ENCODE measurements at places on chromosomes 7 and 10.
A peak's percentile ranks its signal among the peaks of the same experiment; 100 is the strongest.

DNA sequence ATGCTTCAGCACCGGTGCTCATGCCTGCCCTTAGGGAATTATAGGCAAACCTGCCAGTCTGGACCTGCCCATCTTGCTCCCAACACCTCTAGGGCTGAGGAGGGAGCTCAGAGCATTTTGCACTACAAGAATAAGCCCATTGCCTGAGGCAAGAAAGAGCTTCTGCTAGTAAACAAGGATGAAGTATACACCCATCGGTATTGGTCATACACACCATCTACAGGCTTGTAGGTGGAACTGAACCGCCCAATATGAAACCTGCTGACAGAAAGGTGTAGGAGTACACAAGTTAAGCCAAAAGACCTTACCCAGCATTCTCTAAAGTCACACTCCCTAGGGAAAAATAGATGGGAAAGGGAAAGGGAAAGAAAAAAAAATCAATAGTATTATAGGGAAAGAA, 957.0 kb upstream of the LRRTM3 start:
- no peak for DNase-seq

DNA sequence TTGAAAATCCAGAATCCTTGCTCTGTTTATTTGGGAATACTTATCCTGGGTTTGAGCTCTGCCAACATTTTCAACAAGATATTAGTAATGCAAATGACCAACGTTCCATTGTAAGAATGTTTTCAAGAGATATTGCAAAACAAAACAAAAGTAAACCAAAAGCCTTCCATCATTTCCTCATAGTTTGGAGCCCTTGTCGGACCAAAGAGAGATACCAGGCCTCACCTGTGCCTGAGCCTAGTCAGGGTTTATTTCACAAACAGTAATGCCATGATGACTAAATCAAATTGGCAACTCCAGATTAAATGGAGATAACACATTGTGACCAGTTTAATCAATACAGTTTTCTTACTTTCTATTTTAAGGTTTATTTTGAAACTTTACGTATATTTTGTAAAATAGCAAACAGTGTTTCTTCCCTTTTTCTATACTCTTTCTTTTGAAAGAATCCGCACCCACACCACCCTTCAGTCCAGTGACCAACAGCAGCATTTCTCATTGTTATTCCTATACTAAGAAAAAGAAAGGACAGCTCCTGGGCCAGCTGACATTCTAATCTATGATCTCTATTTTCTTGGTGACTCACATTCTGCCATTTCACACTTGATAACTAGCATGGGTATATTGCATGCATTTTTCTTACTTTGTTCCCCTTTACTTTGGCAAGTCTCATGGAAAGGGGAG, 168.5 kb upstream of the MEOX2 start:
- DNase-seq: no peak

DNA sequence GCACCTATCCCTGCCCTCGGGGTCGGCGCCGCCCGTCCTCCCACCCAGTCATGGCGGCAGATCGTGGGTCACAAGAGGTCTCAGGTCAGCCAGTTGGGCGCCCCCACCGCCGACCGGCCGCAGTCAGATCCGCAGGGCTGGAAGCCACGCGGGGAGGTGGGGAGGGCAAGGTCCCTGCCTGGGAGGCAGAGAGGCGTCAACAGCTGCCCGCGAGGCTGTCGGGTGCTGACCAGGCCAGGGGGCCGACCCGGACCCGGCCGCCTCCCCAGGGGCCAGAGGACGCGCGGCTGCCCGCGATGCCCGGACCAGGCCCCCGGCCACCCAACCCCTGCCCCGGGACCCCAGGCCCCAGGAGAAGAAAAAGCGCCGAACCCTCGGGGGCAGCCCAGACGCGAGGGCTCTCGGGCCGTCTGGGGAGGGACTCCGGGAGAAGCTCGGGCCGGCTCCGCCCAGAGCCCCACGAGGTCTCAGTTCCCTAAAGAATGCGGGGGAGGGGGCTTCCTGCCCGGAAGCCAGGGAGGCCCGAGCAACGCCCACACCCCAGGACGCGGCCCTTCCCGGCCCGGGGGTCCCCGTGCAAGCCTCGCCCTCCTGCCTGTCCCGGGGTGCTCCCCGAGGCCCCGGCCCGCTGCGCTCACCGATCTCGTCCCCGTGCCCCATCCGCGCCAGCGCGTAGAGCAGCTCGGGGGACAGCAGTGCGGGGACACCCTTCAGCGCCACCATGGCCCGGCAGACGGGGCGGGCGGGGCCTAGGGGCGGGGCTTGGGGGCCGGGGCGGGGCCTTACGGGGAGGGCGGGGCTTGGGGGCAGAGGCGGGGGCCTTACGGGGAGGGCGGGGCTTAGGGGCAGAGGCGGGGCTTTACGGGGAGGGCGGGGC, at the start of gene FUOM:
TSS of gene FUOM (minus strand) at position 735 of the 877 bp plus-strand sequence. CDS start at position 723, 12 bp downstream.
- DNase-seq: no peak

DNA sequence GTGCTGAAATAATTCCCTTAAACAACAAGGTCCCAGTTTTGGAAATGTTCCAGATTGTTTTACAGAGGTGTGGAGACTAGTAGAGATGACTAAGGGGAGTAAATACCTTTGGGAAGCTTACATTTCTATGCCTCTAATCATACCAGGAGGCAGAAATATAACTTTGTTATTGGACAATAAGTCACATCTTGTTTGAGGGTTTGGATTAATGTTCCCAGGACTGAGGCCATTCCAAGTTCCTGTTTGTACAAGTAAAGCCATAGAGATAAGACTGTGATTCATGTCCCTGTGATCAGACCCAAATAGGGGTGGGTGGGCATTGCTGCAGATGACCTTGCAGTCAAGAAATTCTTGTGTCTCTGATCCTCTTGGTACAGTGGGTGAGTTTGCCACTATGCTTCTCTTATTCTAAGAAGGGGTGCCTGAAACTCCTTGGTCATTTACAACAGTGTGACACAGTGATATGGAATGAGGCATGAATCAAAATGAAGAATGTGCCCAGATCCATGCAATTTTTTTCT, 508.3 kb downstream of the SORCS3 start:
- peak; percentile 23 for DNase-seq

GRCh38 chr7:27873981-27874957, 134.3 kb downstream of the TAX1BP1 start:
- peak; percentile 85 for DNase-seq

DNA sequence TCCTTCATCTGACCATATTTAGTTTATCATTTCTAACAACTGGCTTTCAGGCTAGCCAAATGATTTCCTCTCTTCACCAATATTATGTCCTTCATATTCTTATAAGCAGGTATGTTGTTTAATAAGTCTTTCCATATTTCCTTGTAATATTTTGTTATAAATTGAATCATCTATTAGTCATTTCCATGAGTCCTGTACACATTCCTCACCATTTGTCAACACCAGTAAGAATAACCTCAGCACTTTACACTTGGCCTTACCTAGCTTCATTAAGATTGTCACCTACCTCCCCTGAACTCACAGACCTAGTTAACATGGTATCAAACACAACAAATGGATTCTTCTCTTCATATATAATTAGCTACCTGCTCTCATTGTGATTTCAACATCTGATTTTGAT, 282.3 kb downstream of the SEMA3D start:
- no peak for DNase-seq

GRCh38 chr7:42120191-42120590, 116.8 kb downstream of the GLI3 start:
- no peak for DNase-seq

DNA sequence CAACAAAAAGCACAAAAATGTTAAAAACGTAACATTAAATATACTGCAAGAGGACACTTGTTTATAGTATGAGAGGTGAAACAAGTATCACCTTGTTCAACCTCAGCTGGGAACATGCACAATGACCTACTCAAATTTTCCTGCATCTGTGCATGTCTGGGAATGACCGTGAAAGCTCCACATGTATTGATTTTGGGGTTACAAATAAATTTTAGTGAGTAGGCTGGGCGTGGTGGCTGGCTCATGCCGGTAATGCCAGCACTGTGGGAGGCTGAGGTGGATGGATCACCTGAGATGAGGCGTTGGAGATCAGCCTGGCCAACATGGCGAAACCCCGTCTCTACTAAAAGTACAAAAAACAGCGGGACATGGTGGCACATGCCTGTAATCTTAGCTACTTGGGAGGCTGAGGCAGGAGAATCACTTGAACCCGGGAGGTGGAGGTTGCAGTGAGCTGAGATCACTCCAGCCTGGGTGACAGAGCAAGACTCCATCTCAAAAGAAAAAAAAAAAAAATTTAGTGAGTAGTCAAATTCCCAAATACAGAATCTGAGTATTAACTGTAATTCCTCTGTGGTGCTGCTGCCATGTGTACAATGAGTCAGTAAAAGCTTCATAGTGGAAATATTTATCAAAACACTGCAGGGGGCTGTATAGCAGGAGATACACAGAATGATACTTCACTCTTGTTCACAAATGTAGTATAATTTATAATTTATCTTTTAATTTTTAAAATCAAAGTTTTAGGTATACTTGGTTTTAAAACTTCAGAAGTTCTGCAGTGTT, 41.1 kb downstream of the SUGCT start:
- no peak for DNase-seq

DNA sequence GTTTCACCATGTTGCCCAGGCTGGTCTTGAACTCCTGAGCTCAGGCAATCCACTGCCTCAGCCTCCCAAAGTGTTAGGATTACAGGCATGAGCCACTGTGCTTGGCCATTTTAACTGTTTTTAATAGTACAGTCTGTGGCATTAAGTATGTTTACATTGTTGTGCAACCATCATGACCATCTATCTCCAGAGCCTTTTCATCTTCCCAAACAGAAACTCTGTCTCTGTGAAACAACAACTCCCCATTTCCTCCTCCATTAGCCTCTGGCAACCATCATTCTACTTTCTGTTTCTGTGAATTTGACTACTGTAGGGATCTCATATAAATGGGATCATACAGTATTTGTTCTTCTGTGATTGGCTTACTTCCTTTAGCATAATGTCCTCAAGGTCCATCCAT, 48.3 kb upstream of the SEPHS1 start:
- DNase-seq: no peak

DNA sequence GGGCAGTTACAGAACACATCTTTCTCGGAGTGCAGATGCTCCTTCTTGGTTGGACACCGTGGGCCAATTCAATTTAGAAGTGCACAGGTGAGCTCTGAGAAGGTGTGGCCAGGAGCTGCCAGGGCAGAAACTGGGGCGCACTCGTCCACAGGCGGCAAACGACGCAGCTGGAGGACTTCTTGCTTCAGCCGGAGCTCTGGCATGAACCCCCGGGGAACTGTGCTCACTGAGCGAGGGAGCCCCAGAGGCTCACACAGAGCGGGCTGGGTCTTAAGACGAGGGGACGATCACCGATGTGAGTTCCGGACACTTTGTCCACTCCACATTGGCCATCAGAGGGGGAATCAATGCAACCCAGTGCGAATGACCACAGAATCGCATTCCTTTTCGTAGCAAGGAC, 140.4 kb downstream of the ZMYND11 start:
- no peak for DNase-seq
